Activated CD8-positive, alpha-beta T cell treated with anti-CD3 and anti-CD28 coated beads for 36 hours (primary cell): ENCODE measurements at places on chromosomes 3 and 15.
A peak's percentile ranks its signal among the peaks of the same experiment; 100 is the strongest.

- no peak for DNase-seq
These were observed 117.0 kb upstream of the PTX3 start for GRCh38 chr3:157319672-157320071.

DNA sequence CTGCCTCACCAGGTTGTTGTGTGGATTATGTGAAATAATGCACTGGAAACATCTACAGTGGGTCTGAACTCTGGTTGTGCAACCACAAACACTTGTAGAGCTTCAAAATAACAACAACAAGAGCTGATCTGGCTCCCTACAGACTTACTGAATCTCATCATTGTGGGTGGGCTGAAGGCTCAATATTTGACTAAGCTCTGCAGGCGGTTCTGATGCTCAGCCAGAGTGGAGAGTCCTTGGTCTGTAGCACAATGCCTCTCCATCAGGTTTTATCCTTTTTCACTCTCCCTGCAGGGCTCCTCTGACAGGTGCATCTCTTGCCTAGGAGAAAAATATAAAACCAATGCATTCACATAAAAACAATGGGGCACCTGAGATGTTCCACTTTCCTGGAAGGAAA, 456.3 kb upstream of the ONECUT1 start:
- no peak for DNase-seq

DNA sequence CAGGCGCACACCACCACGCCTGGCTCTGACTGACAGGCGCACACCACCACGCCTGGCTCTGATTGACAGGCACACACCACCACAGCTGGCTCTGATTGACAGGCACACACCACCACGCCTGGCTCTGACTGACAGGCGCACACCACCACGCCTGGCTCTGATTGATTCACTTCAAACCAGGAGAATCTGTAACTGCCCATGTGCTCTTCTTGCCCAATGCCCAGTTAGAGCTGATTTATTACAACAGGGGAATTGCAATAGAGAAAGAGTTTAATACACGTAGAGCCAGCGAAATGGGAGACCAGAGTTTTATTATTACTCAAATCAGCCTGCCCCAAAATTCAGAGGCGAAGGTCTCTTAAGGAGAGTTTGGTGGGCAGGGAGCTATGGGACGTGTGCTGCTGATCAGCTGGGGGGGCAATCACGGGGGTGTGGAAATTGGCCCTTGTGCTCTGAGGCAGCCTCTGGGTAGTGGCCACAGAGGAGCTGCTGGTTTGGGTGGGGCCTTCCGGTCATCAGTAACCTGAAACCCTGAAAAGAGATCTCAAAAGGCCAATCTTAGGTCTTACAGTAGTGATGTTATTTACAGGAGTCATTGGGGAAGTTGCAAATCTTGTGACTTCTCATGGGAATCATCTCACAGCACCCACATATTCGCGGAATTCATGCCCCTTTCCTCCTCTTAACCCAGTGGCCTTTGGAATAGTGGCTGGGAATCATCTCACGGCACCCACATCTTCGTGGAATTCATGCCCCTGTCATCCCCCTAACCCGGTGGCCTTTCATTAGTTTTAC, 63.8 kb upstream of the TFRC start:
- no peak for DNase-seq

DNA sequence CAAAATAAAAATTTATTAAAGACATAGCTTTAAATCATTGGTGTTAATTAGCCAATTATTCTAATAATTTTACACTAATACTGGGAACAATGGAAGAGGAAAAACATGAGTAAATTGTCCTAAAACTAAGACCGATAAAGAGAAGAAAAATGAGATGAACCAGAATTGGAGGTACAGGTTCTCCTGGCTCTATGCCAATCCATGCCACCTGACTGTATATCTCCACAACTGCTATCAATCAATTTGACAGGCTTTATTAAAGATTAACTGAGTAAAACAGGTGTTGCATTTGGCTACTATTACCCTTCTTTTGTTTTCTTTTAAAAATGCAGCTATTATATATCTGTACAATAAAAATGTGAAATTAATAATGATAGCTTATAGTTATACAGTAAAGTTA, 850.0 kb downstream of the CADM2 start:
- no peak for DNase-seq

GRCh38 chr3:46299608-46300460, 54.1 kb upstream of the CCR2 start:
- no peak for DNase-seq

DNA sequence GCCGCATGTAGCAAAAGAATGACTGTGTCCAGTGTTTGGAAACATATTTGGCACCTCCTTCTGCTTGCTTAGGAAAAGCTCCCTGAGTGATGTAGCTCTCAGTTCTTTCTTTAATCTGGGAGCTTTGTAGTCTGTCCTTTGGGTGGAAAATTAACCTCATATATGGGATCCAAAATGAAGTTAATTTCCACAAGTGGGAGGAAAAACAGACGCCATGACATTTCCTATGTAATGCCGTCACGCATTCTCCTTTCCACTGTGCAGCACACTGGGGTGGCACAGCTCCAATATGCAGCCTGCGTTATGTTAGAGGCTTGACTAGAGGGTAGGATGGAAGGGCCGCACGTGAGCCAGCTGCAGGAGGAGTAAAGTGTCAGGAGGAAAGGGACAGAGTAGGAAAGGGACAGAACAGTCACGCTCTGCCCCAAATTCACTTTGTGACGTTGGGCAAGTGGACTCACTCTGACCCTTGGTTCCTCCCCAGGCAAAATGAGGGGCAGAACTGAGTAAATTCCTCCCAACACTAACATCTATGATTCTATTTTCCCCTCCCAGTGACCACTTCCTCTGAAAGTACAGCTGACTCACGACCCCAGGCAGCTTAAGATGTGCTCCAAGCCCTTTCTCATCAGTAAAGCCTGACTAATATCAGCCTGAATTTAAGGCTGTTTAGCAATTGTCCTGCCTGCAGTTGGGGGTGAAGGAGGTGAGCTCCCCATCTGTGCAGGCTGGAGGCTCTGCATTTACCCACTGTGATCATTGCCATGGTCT, 176.5 kb upstream of the PFN2 start:
- DNase-seq, result peak; percentile 35
